ENCODE measurements at places on chromosomes 7 and 10.

- no peak for DNase-seq
Measured at GRCh38 chr7:12741951-12742575, 54.6 kb downstream of the ARL4A start.

- no peak for DNase-seq
Measured at GRCh38 chr10:62636825-62637248, 167.7 kb upstream of the ADO start.

DNA sequence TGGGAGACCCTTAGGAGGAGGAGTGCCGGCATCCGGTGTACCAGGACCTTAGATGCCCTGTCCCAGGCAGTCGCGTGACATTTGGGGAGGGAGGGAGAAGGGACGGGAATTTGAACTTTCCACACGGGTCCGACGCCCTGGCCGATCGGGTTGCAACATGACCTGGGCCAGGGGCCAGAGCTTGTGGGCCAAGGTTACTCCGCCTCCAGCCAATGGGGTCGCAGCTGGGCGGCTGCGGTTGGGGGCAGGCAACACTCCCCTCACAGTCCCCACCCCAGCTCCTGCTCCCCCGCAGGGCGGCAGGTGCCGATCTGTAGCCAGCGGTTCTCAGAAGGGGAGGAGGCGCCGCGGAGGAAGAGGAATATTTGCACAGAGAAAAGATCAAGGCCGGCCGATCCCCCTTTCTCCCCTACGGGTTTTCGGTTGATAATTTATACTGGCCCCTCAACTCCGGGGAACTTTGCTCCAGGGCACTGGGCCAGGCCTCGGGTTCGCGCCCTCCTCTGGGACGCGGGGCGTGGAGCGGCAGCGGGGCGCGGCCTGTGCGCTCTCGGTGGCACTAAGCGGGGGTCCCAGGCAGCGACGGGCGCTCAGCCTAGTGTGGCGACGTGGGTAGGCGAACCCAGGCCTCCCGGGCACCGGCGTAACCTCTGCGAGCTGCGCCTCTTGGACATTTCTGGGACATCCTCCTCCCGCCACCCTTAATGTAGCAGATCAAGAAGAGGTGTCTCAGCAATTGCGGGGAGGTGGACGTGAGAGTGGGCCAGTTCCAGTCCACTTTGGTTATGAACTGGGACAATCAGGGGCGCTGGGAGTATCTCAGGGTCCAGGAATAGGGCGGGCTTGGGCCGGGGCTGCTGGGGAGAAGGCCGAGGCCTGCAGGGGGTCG lies 1.2 kb downstream of the MLXIPL start:
- DNase-seq = no peak

- DNase-seq = peak; percentile 68
Measured at GRCh38 chr10:112775892-112776674, 174.0 kb upstream of the TCF7L2 start.

DNA sequence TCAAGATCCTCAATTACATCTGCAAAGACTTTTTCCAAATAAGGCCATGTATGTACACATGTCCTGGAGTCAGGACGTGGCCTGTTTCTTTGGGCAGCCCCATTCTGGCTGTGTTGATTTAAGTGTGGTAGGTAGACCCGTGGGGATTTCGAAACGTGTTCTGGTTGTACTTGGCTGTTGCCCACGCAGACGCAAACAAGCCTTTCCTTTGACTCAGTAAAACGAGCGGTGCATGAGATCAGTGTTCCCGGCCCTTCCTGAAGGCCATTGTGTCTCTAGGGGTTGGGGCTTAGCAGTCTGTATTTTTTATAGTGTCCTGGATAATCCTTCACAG lies 64.8 kb upstream of the DNAJB6 start:
- peak; percentile 62 for DNase-seq

GRCh38 chr10:125057158-125058001 lies 103.0 kb downstream of the CTBP2 start:
- no peak for DNase-seq

DNA sequence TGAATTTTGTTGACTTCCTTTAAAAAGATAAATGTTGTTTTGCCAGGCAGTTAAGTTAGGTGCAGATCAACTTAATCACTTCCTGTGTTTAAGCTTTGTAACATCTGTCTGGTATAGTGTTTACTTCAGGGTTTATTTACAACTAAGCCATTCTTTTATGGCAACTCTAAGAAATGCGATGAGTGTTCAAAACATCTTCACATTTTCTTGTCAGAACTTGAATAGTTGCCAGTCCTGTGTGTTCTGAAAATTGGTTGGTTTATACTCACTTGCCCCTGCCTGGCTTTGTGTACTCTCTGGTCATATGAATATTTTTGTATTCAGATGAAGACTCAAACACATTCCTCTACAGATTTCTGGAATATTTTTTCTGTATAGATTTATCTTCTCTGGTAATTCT lies 327.2 kb downstream of the MDFIC start:
- no peak for DNase-seq

- DNase-seq = no peak
Measured at GRCh38 chr10:5442990-5443370, 30.6 kb downstream of the NET1 start.

- no peak for DNase-seq
Measured at GRCh38 chr7:119974972-119975371, 298.0 kb upstream of the KCND2 start.

DNA sequence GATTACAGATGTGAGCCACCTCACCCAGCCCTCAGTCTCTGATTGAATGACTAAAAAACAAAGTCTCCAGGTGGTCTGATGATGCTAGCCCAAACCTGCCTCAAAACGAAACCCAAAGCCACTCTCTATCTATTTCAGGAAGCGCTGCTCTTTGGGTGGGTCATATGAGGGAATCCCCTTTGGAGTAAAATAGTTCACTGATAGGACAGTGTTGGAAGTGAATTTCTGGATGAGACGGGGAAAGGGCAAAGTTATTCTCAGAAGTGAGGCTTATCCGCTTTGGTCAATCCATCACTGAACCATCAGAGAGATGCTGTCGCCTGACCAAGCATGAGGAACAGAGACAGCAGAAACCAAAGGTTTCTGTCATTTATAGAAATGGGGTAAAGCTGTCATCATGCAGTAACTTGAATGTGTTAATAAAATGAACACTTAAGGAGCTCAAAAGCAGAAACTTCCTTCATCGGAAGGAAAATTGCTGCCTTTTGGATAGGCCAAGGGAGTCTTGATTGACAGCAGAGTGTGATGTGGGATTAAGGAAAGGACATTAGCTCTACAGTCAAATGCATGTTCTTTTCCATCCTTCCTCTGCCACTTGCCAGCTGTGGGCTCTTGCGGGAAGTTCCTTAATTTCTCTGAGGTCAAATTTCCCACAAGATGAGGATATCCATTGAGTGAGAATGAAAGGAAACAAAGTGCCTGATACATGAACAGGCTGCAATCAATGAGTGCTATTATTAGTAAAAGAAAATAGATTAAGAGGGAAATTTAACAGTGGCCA lies 64.9 kb upstream of the C1QL3 start:
- no peak for DNase-seq

DNA sequence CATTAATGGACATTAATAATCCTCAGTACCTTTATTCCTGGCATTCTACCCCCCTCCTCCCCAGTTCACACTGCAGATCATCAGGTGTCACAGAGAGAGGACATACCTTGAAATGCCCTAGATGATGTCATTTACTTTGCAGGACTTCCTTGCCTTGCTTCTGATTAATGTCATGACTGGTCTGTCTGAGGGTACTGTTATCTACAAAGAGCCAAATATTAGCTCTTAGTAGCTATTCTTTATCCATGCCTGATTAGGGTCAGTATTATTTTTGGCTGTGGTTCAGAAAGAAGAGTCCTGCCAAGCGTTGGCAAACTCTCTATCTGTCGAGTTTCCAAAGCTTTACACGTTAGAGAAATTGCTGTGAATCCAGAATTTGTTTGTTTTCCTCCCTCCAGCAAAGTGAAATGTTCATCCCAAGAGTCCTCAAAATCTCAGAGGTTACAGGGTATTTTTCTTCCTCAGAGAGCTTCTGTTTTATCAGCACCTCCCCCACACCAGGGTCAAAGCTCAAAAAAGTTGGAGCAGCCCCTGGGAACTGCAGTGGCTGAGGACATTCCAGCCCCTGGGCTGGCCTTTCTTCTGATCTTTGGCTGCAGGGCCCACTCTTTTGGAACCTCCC lies 12.6 kb downstream of the SCD start:
- DNase-seq = no peak

DNA sequence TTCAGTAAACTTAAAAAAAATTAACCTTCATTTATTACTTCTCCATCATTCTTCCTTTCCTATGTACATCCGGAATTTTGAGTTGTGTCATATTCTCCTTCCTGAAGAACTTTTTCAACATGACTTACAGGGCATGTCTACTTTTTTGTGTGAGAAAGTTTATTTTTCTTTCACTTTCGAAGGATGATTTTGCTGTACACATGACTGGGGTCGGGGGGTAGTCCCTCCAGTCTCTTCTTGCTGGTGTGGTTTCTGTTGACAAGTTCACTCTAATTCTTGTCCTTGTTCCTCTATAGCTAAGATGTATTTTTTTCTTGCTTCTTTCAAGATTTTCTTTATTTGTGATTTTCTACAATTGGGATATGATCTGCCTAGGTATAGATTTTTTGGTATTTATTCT lies 55.8 kb downstream of the INPP5A start:
- DNase-seq = no peak

DNA sequence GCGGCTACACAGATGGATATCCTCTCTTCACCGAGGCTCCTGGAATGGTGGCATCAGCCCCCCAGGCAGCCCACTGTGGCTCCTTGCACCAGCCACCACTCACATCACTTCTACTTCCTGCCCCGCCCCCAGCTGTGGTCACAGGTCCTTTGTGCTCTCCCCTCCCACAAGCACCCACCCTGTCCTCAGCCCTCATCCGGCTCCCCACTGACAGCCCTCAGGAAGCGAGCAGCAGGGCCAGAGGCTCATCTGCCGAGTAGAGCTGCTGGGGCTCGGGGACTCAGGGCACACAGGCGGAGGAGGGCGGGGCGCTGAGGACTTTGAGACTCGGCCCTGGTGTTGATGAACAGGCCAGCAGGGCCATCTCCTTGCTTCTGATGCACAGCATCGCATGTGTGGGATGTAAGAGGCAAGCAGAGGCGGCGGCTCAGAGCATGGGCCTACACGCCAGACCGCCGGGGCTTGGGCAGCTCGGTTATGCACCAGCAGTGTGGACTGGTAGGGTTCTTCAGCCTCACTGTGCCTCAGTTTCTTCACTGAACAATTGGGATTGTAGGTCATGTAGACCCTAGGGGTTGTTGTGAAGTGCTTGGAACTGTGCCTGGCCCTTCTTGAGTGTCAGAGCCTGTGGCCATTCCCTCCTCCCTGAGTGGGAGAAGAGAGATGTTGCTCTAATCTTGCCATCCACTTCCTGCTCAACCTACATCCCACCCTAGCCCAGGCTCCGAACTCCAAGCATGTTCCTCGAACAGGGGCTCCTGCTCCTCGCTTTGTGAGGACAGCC lies at the start of gene PRF1:
Gene PRF1 (minus strand): TSS at position 77 of the 784 bp plus-strand sequence. CDS start 1,839 bp downstream, outside the sequence.
- no peak for DNase-seq

DNA sequence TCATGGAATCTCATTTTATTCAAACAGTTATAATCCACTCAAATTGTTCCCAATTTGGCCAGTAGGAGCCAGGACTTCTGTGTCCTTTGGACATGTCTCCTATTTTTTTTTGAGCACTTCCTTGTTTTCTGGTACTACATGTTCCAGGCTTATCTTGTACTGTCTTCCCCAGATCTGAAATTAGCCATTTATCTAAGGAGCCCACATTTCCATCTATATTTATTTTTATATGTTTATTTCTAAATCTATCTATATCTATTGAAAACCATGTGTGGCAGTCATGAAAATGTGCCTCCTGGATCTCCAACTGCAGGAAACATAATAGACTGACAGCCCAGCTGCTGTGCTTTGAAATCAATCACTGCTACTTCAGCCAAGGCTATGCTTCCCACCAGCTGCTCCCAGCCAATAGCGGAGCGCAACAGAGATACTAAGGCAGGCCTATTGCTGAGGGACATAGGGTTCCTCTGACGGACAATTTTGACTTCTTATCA lies 147.1 kb downstream of the LRRC4 start:
- DNase-seq = no peak

GRCh38 chr10:30056767-30057355 lies 2.5 kb downstream of the JCAD start:
- DNase-seq = no peak

DNA sequence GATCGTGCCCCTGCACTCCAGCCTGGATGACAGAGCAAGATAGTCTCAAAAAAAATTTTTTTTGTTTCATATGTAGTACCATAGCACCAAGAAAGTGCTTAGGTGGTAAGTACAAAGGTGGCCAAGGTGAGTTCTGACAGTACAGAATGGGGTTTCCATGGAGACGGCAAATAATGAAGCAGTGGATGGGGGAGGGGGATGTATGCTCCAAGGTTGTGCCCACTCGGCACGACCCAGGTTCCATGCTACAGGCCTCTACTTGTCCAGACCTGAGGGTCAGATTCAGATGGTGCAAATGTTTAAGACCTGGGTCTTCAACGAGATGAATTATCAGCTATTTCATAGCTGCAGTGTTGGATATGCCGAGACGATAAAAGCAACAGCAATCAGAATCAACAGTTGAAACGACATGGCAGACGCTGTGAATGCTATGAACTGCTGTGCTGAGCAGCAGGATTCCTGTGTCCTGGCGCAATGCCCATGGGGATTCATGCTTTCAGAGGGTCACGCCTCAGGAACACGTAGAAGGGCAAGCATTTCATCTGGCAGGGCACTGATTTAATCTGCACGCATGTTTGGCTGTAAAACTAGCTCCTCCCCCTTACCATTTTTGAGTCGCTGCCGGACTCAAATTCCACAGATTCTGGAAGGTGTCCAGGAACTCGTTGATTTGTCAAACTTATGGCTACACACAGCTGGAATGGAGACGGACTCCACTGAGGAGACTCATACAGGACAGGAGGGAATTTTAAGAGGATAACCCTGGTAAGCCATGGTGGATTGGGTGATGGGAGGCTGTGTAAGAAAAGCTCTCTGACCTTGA lies 256.5 kb downstream of the FRMD4A start:
- peak; percentile 81 for DNase-seq
